ENCODE measurements at places on chromosomes 6 and 20.

GRCh38 chr6:112286010-112286409, 31.6 kb upstream of the LAMA4 start:
- H3K27me3 ChIP-seq = no peaks in the 10 kb centered on the region
- no peak for DNase-seq
- H3K4me3 ChIP-seq = no peak overlapping the region
- H3K36me3 ChIP-seq = no peaks in the 10 kb centered on the region
- H3K27ac ChIP-seq = no peak overlapping the region

GRCh38 chr6:36752886-36753506, 55.4 kb downstream of the RAB44 start:
- no peak for DNase-seq
- peaks cover 53% of the 10 kb centered on the region for H3K4me1 ChIP-seq
- peak overlapping the region; percentile 18 for H3K27ac ChIP-seq
- no peak overlapping the region for H3K4me3 ChIP-seq
- H3K27me3 ChIP-seq = no peaks in the 10 kb centered on the region

GRCh38 chr6:128209771-128210170, 308.9 kb upstream of the THEMIS start:
- H3K36me3 ChIP-seq = no peaks in the 10 kb centered on the region
- no peaks in the 10 kb centered on the region for H3K27me3 ChIP-seq
- no peak overlapping the region for H3K4me3 ChIP-seq

DNA sequence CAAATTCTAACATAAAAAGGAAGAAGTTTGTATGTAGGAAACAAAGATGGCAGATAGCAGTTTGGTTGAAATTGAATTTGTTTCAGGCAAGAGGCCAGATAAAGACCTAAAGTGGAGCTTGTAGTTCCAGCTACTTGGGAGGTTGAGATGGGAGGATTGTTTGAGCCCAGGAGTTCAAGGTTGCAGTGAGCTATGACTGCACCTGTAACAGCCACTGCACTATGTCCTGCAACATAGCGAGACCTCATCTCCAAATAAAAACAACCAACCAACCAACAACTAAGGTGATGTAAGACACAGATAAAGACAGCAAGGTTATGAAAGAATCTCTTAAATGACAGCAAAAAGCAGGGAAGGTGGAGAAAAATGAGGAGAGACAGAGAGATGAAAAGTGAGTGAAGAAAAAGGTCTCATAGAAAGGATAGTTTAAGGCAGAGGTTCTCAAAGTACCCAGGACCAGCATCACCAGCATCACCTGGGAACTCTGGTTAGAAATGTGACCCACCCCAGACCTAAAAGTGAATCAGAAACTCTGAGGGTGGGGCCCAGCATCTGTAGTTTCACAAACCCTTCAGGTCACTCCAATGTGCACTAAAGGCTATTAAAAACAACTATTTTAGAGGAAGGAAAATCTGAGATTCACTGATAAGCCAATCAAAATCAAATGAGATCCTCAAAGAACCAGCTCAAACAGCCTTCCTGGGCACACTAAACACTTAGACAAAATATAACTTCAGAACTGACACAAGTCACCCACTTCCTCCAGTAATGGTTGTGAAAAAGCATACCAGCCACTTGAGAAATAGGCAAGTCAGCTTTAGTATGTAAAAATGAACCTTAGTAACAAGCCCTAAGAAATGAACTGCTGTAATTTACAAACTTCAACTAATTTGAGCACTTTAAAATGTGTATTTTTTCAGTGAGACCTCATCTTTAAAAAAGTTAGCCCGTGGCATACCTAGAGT, 57.6 kb downstream of the FAM184A start:
- no peak for DNase-seq
- H3K36me3 ChIP-seq = no peaks in the 10 kb centered on the region
- H3K4me1 ChIP-seq = no peaks in the 10 kb centered on the region
- no peaks in the 10 kb centered on the region for H3K27me3 ChIP-seq
- H3K4me3 ChIP-seq = no peak overlapping the region
- no peak overlapping the region for H3K27ac ChIP-seq

GRCh38 chr6:113047148-113047547, 700.0 kb downstream of the RFPL4B start:
- H3K4me3 ChIP-seq = no peak overlapping the region
- no peak overlapping the region for H3K27ac ChIP-seq
- no peak for DNase-seq
- no peaks in the 10 kb centered on the region for H3K4me1 ChIP-seq
- no peaks in the 10 kb centered on the region for H3K36me3 ChIP-seq
- H3K27me3 ChIP-seq = no peaks in the 10 kb centered on the region

GRCh38 chr20:46341074-46342009, 33.0 kb upstream of the CDH22 start:
- peaks cover 14% of the 10 kb centered on the region for H3K4me1 ChIP-seq
- no peak overlapping the region for H3K4me3 ChIP-seq
- H3K27me3 ChIP-seq = peaks cover 55% of the 10 kb centered on the region
- H3K36me3 ChIP-seq = peaks cover 2% of the 10 kb centered on the region
- no peak for DNase-seq
- H3K27ac ChIP-seq = no peak overlapping the region

GRCh38 chr20:2141600-2142575, 40.3 kb downstream of the STK35 start:
- DNase-seq = no peak
- peaks cover 27% of the 10 kb centered on the region for H3K4me1 ChIP-seq
- no peaks in the 10 kb centered on the region for H3K27me3 ChIP-seq
- peaks cover 31% of the 10 kb centered on the region for H3K36me3 ChIP-seq
- no peak overlapping the region for H3K4me3 ChIP-seq

GRCh38 chr6:118895859-118896258, 1.9 kb downstream of the ASF1A start:
- H3K4me3 ChIP-seq = peak overlapping the region; percentile 64
- H3K36me3 ChIP-seq = peaks cover 6% of the 10 kb centered on the region
- H3K4me1 ChIP-seq = peaks cover 48% of the 10 kb centered on the region
